Caco-2 (cell line): ENCODE measurements at places on chromosomes 3 and 15. TPM values are rescaled to one million over a fixed set of nuclear protein-coding genes. Genes with fewer than 3 reads are reported as not detected.

- no peak for DNase-seq
Observed at GRCh38 chr15:77482570-77482969, 61.9 kb downstream of the HMG20A start.

GRCh38 chr3:108222853-108223565 is 785 bp upstream of the IFT57 start:
- no peak for DNase-seq

DNA sequence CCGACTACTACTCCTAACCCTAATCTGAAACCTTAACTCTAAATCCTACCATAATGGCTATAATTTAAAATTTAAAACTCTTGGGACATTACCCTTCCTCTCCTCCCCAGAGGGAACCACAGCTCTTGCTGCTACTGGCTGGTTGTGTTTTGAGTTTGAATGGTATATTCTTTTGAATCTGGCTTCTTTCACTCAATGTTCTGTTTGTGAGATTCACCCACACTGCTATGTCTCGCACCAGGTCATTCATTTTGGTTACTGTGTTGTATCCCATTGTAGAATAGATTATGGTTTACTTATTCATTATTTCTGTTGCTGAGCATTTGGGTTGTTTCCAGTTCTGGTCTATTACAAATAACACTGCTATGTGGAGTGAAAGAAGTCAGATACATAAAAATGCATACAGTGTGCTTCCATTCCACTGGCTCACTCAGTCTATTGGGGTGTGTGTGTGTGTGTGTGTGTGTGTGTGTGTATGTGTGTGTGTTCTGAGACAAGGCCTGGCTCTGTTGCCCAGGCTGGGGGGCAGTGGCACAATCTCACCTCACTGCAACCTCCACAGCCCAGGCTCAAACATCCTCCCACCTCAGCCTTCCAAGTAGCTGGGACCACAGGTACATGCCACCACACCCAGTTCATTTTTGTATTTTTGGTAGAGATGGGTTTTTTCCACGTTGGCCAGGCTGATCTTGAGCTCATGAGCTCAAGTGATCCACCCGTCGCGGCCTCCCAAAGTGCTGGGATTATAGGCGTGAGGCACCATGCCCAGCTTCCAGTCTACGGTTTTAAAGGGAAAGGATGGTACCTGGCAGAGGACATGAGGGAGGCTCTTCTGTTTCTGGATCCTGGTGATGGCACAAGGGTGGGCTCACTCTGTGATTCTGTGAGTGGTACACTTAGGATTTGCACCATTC is 19.2 kb upstream of the SYNM start:
- no peak for DNase-seq

DNA sequence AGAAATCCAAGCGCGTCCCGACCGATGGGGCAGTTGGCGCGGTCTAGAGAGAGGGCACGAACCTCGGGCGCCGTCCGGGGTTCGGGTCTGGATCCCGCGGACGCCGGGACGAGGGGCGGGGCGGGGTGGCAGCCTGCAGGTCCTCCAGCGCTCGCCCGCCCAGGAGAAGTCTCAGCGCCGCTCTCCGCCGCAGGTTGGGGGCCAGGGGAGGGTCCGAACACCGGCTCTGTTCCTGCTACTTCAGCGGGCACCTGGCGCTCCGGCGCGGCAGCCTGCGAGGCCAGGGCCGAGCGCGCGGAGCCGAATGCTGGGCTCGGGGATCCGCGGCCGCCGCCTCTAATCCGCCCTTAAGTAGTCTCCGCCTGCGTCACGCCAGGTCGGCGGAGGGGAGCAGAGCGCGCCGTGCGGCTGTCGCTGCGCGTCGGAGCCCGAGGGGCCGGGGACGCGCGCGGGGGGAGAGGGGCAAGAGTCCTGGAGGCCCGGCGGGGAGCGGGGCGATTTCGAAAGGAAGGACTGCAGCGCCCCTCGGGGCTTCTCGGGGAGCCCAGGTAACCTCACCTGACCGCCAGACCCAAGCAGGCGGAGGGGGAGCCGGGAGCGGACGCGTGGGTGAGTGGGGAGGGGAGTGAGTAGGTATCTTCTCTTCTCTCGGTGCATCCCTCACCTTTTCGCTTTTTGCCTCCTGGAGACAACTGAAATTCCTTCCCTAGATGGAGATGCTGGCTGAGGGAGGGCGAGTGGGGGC is at the start of gene GJD2:
Gene GJD2, minus strand, starts transcription at position 325 of the 745 bp plus-strand sequence. CDS start 510 bp downstream, outside the sequence.
- DNase-seq: no peak

DNA sequence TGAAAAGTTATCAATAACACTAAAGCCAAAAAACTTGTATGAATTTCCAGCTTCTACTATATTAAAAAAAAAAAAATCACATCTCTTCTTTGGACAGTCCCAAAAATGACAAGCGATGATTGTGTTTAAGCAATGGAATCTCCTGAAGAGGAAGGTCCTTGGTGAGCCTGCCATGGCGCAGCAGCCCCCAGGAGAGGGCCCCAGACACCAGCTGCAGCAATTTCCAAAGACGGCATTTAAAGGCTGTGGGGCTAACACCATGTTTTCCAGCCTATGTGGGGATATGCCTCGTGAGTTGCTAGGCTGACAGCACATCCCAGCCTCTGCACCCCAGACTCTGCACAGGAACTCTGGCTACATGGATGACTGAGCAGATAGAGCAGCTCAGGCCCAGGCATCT is 14.7 kb downstream of the SKIC8 start:
- DNase-seq: no peak

DNA sequence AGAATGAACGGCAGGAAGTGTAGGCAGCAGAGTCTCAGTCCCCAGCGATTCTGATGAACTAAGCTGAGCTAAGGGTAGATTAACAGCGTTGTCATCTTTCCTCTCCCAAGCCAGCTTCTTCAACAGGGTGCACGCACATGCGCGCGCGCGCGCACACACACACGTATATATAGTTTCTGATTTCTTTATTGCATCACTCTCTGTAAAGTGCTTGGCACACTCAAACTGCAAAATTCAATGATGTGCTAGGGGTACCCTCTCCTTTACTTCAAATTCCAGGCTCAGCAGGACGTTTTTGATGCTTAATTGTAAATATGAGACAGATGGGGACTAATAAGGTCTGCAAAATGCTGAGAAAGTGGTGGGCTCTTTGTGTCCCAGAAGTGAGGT is 26.1 kb upstream of the VPS8 start:
- DNase-seq: no peak

DNA sequence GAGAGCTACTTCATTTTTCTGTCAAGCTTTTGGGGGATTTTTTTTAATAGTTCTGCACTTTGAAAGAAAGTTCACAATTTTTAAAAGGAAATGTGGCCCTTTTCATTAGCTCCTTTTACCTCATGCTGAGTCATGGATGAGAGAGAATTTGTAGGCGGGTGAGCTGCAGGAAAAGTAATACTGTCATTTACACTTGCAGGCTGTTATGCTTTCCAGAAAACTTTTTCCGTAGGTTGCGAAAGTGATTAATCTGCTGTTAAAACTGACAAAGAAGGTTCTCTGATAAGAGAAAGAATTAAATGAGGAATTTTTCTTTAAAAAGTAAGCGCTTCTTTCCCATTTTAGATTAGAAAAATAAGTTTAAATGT is 430.2 kb downstream of the LPP start:
- DNase-seq: no peak

DNA sequence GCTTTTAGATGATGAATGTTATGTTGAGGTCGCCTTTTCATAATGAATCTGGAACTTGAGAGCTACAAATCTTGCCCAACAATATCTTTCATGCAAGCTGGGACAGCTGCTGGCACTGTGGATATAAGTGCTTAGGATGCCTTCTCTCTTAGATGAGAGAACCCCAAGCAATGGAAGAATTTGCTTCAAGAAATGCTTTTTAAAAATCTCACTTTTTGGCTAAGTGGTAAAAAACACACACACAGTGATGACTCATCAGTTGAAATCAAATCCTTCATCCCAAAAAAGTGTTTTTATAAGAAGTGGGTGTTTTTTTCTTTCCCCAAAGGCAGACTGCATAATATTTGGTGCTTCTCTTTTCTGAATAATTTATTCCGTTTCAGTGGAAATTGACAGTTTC is 38.4 kb upstream of the GALNT15 start:
- no peak for DNase-seq

- no peak for DNase-seq
Observed at GRCh38 chr3:52205727-52206372, 7.9 kb downstream of the ALAS1 start.

GRCh38 chr15:61527836-61528580 is 298.9 kb upstream of the RORA start:
- DNase-seq: no peak

DNA sequence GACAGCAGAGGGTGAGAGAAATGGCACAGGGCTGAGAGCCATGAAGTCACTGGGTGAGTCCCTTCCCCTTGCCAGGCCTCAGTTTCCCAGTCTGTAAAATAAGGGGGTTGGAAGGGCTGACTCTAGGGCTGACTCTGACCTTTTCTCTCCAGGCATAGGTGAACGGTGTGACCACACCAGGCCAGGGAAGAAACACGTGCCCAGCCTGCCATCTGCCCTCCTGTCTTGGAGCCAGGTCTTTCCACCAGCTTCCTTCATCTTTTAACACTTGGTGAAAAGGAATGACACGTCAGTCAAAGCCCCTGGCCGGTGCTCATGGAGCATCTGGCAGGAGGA is 74.4 kb downstream of the CPN2 start:
- DNase-seq: no peak

GRCh38 chr3:77186319-77186718 is 146.4 kb downstream of the ROBO2 start:
- DNase-seq: no peak

DNA sequence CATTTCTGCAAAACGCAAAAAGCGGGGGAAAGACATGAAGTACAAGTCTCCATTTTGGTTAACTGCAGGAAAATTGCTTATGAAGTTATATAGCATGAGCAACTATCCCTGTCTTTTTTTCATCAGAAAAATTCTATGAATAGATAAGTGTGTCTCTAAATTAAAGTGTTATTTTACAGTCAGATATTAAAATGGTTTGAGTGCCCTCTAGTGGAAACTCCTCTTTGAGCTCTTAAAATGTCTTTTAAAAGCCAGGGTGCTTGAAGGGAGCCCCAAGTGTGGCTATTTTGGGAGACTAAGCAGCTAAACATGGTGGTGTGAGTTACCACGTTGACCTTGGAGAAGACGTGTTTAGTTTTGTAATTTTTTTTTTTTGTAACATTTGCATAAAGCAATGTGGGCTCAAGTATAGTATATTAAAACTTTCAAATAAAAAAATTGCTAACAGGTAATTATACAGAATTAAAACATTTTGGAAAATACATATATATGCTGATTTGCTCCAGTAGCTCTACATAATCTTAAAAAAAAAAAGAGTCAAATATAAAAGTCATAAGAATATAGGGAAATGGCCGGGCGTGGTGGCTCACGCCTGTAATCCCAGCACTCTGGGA is 77.2 kb downstream of the PPP2R3A start:
- no peak for DNase-seq

GRCh38 chr15:58724466-58724865 is 25.0 kb downstream of the ADAM10 start:
- DNase-seq: no peak

- no peak for DNase-seq
Observed at GRCh38 chr15:60969658-60970057, 259.4 kb downstream of the RORA start.

DNA sequence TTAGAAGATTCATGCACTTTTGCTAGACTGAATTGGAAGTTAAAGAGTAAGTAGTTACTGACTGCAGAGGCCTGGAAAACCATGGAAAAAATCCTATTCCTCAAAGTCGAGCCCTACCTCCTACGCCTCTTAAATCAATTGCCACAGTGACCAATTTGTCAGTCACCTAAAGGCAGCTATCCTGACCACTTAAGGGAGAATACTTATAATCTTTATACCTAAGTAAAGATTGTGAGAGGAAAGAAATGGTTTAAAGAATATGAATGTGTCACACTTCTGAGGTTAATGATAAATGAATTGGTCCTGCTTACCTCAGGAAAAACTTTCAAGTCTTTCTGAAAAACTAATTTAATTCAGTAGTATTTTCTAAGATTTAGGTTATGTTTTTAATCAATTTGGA is 42.6 kb downstream of the AGTR1 start:
- DNase-seq: no peak

DNA sequence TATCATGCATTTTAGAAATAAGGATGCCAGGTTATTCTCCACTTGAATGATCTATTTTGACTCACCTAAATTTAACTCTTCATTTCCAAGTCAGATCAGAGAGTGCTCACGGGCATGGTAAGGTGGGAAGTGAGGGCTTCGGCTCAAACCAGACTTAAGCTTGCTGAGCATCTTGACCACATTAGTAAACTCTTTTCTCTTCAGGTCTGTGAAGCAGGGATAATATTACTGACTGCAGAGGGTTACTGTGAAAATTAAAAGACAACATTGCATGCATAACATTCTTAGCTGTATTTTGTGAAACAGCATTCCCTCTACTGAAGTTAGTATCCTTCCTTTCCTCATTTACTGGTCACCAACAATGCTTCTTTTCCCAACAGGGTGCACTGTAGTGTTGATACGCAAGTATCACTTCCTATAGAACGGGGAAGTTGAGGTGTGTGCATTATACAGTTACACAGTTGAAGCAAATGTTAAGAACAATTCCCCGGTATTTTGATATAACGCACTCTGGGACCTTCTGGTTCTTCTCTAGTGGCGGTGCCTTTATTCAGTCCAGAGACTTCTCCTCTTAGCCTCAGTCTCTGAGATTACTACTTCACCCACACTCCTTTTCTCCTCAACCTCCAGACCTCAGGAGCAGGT is 74.1 kb upstream of the MNS1 start:
- DNase-seq: no peak

GRCh38 chr3:169430707-169431404 is 232.7 kb downstream of the MECOM start:
- no peak for DNase-seq

- no peak for DNase-seq
Observed at GRCh38 chr3:165753560-165753959, 83.7 kb downstream of the BCHE start.

DNA sequence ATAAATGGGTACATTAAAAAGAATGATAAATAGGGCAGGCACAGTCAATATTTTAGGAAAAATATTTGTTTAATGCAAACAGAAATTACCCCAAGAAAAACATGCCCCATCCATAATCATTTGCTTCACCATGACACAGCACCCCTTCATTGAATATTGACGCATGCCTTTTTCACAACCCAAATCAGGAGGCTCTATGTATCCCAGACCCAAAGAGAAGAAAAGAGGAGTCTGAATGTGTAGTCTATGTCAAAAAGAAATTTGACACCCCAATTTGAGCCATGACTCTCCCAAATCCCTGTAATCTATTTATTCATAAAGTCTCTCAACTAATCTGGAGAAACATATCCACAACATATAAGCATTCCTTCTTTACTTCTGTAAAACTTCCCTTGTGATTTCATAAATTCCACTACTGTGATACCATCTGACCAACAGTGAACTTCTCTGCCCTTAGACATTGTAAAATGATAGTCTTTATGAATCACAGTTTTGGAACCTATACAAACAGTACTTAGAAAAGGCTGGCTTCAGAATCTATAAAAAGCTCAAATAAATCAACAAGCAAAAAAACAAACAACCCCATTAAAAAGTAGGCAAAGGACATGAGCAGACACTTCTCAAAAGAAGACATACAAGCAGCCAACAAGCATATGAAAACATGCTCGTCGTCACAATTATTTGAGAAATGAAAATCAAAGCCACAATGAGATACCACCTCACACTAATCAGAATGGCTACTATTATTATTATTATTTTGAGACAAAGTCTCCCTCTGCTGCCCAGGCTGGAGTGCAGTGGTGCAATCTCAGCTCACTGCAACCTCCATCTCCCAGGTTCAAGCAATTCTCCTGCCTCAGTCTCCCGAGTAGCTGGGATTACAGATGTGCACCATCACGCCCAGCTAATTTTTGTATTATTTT is 53.4 kb upstream of the XRN1 start:
- DNase-seq: no peak

Gene CPLX3
- total RNA-seq: not detected in 2 replicates

Gene TLR9
- total RNA-seq: not detected in 2 replicates

Gene UBAP1L
- total RNA-seq: 2.2 and 2.7 TPM in 2 replicates

Gene LCTL
- total RNA-seq: not detected in 2 replicates

Gene DZIP1L
- 1.6 and 2.4 TPM in 2 replicates for total RNA-seq

Gene NFKBIZ
- total RNA-seq: 20.2 and 24.5 TPM in 2 replicates

Gene HERC2
- total RNA-seq: 76.9 and 81.1 TPM in 2 replicates
